ENCODE measurements at places on chromosomes 5 and 9.

DNA sequence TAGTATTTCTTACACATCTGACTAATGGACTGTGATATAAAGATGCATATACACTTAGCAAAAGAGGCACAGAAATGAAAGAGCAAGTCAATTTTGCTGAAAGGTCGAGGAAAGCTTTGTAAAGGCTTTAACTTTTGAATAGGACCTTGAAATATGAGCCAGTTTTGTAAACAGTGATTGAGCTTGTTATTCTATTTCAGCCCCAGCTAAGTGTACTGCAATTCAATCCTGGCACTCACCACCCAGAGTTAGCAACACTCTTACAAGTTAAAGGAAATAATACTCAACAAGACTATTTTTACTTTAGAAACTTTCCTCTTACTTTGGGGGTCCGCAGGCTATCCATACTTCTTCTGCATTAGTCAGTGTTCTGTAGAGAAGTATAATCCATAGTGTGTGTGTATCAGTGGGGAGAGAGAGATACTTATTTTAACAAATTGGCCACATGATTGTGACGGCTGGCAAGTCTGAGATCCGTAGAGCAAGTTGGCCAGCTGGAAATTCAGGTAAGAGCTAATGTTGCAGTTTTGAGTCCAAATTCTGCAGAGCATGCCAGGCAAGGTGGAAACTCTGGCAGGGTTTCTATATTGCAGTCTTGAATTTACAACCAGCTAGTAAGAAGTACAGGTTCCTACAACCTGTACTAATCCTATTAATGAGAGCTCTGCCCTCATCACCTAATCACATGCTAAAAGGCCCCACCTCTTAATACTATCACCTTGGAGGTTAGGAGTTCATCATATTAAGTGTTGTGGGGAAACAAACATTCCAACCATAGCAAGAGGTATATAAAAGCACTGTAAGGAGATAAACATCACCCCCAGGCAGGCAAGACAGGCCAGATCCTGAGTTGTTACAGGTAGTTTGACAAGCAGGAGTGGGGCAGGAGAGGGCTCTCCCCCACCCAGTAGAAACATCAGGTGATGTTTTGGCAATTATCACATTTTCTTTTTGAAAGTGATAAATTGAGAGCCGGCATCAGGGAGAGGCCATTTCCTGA lies 33.6 kb downstream of the IL7R start:
- DNase-seq, result peak; percentile 70

- DNase-seq, result peak; percentile 46
These were observed 111.9 kb downstream of the NR6A1 start for GRCh38 chr9:124659099-124659659.

GRCh38 chr5:104915226-104915625 lies 1352.6 kb upstream of the NUDT12 start:
- no peak for DNase-seq

DNA sequence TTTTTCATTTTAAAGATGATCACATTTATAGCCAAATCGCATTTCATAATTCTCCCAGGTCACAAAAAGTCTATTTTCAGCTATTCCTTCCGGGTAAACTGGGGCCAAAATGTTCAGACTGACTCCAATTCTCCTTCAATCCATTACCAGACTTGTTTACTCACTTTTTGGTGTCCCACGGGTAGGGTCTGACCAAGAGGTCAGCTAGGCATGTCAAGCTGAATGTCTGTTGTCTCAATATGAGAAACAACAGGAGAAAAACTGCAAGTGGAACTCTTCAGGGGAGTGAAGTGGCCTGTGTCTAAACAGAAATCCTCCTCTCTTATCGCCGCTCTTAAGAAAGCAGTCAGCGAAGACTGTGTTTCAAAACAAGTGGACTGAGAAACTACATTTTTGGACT lies 171.3 kb downstream of the APBA1 start:
- no peak for DNase-seq

DNA sequence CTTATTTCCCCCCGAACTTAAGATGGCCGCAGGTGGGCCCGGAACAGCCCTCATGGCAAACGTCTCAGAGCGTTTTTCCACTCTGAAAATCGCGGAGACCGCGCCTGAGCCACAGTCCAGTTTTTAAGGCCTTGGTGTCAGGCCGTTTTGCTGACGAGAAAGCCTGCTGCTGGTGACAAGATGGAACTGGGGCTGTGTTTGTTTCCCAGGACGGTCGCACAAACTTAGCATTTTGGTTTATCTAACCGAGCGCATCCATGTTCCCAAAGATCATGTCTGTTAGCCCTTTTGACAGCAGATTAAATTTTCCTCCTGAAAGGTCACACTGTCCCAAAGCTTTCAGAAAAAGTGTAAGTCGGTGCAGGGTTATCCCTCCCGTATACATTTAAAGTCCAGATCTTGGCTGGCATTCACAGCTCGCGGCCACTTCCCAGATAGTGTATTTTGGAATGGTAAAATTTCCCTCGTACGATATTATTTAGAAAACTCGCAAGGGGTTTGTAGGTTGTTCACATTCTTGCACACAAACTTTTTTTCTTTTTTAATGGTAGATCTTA lies 812 bp downstream of the SREK1 start:
- no peak for DNase-seq

DNA sequence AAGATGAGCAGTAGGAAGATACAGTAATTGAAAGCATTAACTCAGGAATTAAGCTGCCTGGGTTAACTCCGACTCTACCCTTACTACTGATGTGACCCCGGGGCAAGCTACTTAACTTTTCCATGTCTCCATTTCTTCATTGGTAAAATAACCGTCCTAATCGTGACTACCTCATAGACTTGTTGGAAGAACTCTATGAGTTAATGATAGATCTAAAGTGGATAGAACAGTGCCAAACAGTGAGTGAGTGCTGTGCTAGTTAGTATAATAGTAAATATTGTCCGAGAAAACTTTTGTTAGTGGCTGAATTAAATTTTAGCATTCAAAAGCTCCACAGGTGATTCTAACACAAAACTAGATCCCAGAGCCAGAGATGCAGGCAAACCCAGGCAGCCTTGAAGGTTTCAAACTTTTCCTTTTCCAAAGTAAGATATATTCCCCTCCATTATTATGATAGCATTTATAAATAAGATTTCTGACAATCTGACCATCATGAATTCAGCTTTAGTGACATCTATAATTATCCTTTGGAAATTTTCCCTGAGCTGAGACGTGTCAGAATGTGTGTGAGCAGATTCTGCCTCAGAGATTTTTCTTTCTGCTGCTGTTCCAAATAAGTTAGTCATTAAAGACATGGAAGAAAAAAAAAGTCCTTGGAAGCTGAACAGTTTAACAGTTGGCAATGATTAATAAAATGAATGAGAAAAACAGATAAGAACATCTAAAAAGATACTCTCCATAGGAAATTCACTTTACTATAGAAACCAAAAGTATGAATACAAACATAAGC lies 369.5 kb downstream of the PRELID2 start:
- no peak for DNase-seq

DNA sequence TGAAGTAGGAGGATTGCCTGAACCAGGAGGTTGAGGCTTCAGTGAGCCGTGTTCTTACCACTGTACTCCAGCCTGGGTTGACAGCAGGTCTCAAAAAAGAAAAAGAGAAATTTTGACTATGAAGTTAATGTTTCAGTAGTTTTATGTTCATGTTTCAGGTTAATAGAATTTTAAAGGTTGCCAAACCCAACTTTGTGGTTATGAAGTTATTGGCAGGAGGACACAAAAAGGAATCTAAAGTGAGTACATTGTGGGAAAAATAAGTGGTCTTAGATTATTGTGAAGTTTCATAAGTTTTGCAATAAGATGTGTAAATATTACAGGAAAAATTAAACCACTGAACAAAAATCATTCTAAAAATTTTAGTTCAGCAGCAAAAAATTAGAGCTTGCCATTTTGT lies 78.6 kb downstream of the GOLM1 start:
- no peak for DNase-seq

- DNase-seq, result no peak
These were observed 5.1 kb downstream of the RPL12 start for GRCh38 chr9:127445851-127446712.

GRCh38 chr5:150595466-150596031 lies 44.9 kb upstream of the SYNPO start:
- no peak for DNase-seq

- no peak for DNase-seq
These were observed 4.5 kb downstream of the BRD9 start for GRCh38 chr5:887947-888637.

DNA sequence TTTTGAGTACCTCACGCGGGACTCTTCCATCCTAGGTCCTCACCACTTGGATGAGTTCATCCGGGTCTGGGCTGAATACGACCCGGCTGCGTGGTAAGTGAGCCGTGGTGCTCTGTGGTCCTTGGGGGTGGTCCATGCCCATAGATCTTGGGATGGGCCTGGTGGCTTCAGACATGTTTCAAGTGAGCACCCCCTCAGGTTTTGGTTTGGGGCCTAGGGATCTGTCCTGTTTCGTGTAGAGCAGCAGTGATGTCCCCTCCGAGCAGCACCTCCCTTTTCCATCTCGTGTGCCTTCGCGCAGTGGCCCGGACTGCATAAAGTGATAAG lies 218.9 kb downstream of the CACNA1B start:
- no peak for DNase-seq

DNA sequence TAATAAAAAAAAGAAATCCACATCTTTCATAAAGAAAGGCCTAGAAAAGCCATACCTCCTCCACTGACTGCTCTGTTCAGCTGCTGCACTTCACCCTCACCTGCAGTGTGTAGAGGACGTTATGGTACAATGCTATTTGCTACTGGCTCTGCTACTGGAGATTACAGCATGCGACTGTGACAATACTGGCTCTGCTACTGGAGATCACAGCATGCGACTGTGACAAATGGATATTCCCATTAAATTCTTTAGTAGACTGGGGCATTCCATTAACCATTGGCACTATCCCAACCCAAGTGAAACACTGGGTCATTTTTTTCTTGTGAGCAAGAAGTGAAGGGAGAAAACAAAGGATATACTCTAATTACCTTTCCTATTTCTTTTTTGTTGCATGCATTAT lies 1063.5 kb upstream of the DMAC1 start:
- no peak for DNase-seq

GRCh38 chr5:9670371-9670770 lies 40.2 kb upstream of the TAS2R1 start:
- DNase-seq, result no peak

DNA sequence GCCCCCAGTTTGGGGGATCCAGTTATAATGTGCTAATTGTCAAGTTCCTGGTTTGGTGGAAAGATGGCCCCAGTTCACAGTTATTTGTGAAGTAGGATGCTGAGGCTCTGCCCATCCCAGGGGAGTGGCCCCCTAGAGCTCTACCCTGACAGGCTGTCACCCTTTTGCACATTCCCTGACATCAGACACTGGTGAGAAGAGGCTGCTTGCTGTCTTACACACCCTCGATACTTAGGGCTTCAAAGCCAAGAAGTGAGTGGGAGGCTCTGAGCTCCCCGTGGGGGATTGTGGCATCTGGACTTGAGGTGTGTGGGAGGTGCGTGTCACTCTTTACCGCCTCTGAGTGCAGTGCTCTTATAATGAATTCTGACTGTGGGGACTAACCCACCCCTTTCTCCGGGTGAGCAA lies 168.5 kb downstream of the DOCK2 start:
- no peak for DNase-seq

GRCh38 chr9:104866191-104866590 lies 61.8 kb downstream of the ABCA1 start:
- DNase-seq, result no peak

DNA sequence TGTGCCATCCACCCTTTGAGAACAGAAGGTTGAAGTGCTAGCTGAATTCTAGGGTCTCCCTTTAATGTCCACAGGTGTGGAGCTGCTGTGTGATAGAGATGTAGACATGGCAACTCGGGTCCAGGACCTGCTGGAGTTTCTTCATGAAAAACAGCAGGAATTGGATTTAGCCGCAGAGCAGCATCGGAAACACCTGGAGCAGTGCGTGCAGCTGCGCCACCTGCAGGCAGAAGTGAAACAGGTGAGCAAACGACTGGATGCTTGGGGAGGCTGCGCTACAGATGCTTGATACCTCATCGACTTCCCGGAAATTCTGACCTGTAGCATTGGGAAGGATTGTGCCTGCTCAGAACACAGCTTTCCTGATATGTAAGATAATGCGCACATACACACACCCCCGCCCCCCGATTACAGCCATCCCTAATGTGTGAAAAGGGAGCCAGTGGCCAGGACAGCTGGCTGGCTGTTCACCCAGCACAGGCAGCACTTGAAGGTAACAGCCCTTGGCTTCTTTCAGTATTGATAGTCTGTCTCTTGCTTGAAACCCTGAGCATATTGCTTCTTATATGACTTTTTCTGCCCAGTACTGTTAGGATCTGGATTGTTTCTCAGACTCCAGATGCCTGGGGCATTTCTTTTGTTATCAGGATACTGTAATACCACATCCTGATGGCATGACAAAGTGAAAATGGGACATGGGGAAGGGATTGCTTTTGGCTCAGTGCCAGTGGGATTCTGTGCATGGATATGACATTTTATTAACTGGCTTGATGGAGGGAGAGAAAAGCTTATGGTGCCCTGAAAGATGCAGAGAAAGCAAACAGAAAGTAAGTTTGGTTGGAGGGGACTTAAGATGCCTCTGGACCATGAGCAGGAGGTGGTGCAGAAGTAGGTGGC lies 216.8 kb upstream of the OTULINL start:
- no peak for DNase-seq

GRCh38 chr5:86971034-86971571 lies 296.6 kb upstream of the RASA1 start:
- DNase-seq, result no peak

DNA sequence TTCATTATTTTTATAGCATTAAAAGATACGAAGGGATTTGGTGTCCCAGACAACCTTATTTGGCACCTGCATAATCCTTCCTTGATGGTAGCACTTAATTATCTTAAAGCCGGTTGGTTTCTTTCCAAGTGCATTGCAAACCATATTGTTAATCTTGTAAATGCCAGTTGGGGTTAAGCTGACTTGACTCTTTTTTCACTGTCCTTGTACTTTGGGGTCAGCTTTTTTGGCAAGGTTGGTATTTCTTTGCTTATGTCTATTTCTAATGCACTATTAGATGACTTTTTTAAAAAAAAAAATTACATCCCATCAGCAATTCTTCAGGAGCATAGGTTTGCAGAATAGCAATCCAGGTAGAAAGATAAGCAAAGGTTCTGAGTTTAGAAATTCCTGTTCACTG lies 466.8 kb upstream of the TLE4 start:
- DNase-seq, result no peak

- DNase-seq, result no peak
These were observed 23.0 kb upstream of the LHFPL2 start for GRCh38 chr5:78671609-78672008.

DNA sequence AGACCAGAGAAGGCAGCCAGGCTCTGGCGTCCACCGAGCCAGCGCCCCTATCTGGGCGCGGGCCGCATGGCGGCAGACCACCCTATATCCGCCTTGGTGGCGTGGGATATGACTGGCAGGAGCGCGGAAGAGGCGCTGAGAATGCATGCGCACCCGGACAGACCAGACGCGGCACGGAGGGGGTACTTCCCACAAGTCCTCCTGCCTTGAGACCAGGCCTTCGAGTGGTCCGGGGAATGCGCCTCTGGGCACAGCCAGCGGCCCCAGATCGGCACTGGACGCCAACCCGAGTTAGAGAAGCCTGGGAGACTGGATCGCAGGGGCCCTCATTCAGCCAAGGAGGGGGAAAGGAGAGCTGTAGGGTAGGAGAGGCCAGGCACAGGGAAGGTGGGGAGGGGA lies 2.5 kb upstream of the LMX1B start:
- no peak for DNase-seq

GRCh38 chr9:68505681-68506409 lies 34.8 kb downstream of the TMEM252 start:
- DNase-seq, result no peak

Measured in prostate gland (tissue), 2 donors.